Amniotic stem cell (primary cell): ENCODE measurements at places on chromosomes 5 and 9.

- DNase-seq, result no peak
Observed at GRCh38 chr9:76018761-76019160, 128.3 kb downstream of the PCSK5 start.

GRCh38 chr9:110808599-110808980 is 140.0 kb downstream of the MUSK start:
- DNase-seq, result no peak

DNA sequence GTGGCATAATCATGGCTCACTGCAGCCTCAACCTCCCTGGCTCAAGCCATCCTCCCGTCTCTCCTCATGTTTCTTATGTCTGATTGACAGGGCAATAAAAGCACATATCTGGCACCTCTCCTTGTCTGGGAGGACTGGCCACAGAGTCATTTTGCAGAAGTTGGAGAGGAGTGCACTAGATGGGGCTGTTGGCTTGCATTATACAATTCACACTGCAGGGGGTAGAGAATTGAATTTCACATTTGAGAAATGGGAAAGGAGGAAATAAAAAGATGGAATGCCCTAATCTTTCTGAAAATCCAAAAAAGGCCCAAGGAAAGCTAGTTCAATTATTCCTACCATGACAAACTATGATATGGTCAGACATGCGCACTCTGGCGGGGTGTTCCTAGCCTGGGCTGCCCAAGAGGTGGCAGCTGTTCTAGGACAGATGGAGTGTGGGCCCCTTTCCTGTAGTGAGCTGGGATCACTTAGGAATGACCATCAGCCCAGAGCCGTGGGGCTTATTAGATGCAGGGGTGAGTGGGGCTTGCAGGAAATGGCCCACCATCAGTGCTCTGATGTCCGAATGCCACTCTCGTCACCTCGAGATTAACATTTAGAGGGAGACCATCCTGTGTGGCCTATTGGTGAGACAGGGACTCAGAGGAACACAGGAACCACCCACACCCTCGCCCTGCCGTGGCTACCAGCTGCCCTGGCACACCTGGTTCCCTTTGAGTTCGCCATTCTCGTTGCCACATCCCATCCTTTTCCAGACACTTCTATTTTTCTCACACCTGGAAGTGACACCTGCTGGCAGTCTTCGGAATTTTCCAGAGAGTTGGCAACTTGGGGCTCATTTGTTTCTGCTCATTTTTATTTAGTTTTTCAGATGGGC is 21.8 kb upstream of the ANKRD18A start:
- peak; percentile 33 for DNase-seq

GRCh38 chr5:142640316-142641005 is 45.4 kb downstream of the FGF1 start:
- no peak for DNase-seq

GRCh38 chr5:78387468-78388153 is 27.2 kb downstream of the SCAMP1 start:
- no peak for DNase-seq

DNA sequence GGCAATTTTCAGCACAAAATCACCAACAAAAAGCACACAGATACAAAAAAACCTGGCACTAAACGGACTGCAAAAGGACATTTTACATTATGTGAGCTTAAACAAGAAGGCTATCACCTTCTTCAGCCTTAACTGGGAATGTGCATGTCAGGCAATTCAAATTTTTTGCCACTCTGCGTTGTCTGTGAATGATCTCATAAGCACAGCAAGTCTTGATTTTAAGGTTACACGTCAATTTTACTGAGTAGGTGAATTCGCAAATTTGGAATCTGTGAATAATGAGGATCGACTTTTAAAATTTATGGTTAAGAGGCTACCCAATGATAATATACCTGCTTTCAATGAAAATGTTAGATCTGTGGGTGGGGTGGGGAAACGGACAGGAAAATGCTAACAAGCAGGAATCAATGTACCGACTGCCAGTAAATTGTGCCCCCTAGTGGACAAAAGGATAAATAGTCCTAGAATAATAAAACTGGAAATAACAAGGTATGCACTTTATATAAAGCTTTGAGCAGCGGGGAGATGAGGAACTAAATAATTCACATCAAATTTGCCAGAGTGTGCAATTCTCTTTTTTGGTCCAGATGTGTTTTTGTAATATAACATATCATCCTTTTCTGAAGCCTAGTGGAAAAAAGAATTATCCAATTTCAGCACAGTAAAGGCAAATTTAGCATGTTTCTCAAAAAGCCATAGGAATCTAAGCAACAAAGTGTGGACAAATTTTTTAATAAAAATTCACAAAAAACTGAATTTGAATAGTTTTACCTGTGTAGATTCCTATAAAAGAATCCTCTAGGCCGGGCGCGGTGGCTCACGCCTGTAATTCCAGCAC is 20.5 kb downstream of the EQTN start:
- DNase-seq, result peak; percentile 26

- no peak for DNase-seq
Observed at GRCh38 chr9:133989625-133990365, 2.3 kb downstream of the VAV2 start.

- no peak for DNase-seq
Observed at GRCh38 chr9:134814598-134815215, 65.9 kb upstream of the FCN2 start.

GRCh38 chr9:33175649-33176325 is 8.7 kb upstream of the B4GALT1 start:
- no peak for DNase-seq

DNA sequence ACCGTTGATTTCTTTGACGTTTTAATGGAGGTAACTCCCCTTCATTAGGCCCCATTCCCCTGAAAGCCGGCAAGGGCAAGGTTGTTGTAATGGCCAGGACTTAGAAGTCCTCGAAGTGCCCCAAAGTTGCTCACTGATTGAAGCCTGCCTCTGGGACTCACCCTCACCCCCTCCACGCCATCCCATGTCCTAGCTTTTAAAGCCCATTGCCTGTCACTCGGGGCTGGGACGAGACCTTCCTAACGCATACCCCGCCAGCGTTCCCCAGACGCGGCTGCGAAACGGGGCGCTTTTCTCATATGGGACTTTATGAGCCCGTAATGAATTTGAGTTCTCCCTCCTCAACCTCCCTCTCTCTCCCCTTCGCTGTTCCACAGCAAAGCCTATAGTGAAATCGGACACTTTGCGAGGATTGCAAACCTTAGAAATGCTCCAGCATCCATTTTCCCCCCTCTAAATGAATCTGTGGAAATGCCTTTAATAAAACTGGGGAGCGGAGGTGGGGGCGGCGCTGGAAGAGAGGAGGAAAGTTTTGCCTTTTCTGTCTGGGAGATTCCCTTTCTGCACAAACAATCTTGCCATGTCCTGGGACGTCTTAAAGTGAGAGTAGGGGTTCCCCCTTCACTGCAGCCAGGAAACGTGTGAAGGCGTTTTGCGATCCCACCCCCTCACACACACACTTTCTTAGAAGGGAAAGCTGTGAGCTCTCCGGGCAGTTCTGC is 1.5 kb downstream of the PAPPA start:
- no peak for DNase-seq

- no peak for DNase-seq
Observed at GRCh38 chr5:116673453-116673852, 98.8 kb upstream of the SEMA6A start.

DNA sequence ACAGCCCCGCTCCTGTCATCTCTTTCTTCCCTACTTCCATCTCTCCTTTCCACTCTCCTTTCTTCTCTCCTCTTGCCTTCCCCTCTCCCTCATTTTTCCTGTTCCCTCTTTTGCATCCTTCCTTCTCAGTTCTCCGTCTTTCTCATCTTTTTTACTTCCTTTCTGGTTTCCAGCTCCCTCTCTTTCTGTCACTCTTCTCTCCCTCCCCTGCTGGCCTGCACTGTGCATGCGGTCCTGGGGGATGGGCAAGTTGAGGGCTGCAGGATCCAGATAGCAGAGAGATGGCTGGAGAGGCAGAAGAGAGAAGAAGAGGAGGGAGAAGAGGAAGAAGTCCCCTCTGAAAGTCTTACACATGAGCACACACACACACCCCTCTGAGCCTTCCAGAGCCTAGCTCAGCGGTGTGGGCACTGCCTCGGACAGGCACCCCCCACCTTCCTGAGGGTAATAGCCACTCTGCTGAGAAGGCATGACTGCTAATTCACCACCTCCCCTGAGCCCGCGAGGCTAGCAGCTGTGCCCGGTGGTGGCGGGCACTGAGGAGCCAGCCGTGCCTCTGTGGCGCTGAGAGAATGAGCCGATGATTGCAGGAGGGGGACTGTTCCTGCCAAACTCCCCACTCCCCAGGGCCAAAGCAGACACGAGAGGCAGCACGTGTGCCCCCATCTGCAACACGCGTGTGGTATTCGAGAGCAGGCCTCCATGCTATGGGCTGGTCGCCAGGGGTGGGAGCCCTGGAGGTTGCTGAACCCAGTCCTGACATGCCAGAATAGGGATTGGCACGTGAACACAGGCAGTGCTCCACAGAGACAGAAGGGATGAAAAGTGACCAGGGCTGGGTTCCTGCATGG is 3.7 kb upstream of the CAMK2A start:
- no peak for DNase-seq

DNA sequence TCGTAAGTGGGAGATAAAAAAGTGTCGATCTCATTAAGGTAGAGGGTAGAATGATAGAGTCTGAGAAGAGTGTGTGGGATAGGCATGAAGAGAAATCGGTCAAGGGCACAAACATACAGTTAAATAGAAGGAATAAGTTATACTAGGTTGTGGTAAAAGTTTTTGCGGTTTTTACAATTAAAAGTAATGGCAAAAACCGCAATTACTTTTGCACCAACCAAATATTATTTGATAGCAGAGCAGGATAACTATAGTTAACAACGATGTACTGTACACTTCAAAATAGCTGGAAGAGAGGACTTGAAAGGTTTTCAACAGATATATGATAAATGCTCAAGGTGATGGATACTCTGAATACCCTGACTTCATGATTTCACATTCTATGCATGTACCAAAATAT is 135.8 kb upstream of the CDH12 start:
- DNase-seq, result no peak

- peak; percentile 44 for DNase-seq
Observed at GRCh38 chr5:75681125-75681830, 36.0 kb downstream of the POC5 start.

GRCh38 chr9:113953531-113953930 is 77.4 kb downstream of the ZNF618 start:
- no peak for DNase-seq

DNA sequence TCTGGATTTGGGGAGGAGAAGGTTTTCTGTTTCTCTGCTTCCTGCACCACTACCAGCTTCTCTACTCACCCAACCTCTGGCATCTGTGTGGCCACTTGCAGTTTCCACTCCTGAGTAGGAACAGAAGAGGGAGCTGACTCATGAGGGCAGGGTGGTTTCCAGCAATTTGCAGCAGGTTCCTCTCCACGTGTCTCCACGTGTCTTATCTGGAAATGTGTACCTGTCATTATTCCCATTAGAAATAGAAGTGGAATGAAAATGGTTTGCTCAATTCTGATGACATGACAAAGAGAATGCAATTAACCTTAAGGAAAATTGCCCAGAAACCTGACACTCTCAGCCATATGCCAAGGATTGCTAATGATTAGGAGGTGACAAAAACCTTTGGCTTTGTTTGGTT is 33.0 kb downstream of the EGFLAM start:
- DNase-seq, result no peak

GRCh38 chr5:40688127-40688761 is 8.5 kb downstream of the PTGER4 start:
- DNase-seq, result peak; percentile 74

GRCh38 chr9:28883234-28883633 is 1310.0 kb upstream of the C9orf72 start:
- DNase-seq, result no peak

- DNase-seq, result no peak
Observed at GRCh38 chr5:76954383-76954763, 1.5 kb downstream of the CRHBP start.

DNA sequence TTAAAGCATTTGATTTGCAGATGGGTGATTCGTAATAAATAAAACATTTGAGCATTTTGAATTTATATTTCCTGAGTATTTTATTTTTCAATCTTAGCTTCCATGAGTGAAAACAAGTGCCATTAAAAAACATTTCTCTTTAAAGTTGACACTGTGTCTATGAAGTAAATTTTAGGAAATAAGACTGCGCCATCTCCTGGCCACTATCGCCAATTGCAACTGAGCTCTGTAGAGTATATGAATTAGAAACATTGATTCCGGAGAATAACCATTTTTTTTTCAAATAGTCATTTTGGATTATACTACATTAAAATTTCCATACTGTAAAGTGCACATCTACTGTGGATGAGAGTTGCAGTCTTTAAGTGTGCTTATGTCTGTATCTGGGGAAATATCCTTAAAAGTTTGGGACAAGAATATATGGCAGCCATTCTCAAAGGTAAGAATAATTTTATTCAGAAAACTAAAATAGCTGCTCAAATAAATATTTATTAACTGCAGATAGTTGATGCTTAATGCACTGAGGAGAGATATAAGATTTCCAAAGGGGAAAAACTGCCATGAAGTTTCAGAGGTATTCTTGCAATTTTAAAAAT is 5.9 kb downstream of the DMRTA1 start:
- no peak for DNase-seq

GRCh38 chr5:110945874-110946436 is 125.6 kb upstream of the TSLP start:
- no peak for DNase-seq

- no peak for DNase-seq
Observed at GRCh38 chr9:27528076-27528885, 1.3 kb downstream of the MOB3B start.

- no peak for DNase-seq
Observed at GRCh38 chr5:170114271-170114670, 8.6 kb downstream of the FOXI1 start.

- DNase-seq, result no peak
Observed at GRCh38 chr5:1349246-1349645, 4.3 kb upstream of the CLPTM1L start.

DNA sequence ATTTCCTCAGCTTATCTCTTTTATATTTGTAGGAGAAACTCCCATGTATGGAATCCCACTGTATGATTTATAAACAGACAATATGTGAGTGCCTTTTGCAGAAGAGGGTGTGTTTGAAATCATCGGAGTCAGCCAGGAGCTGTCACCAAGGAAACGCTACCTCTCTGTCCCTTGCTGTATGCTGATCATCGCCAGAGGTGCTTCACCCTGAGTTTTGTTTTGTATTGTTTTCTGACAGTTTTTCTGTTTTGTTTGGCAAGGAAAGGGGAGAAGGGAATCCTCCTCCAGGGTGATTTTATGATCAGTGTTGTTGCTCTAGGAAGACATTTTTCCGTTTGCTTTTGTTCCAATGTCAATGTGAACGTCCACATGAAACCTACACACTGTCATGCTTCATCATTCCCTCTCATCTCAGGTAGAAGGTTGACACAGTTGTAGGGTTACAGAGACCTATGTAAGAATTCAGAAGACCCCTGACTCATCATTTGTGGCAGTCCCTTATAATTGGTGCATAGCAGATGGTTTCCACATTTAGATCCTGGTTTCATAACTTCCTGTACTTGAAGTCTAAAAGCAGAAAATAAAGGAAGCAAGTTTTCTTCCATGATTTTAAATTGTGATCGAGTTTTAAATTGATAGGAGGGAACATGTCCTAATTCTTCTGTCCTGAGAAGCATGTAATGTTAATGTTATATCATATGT is 18.0 kb upstream of the CTSL start:
- no peak for DNase-seq

GRCh38 chr5:142095651-142096330 is 12.8 kb upstream of the NDFIP1 start:
- DNase-seq, result no peak

GRCh38 chr5:181200816-181201215 is 4.2 kb downstream of the TRIM7 start:
- no peak for DNase-seq
